AML-193 (cell line): ENCODE measurements at places on chromosomes 16 and 17.

- no peak for DNase-seq
Measured at GRCh38 chr17:29157310-29157709, 22.9 kb downstream of the MYO18A start.

GRCh38 chr17:62975206-62975605, 9.2 kb downstream of the TANC2 start:
- DNase-seq, result no peak

- DNase-seq, result no peak
Measured at GRCh38 chr16:74713876-74714275, 13.2 kb upstream of the MLKL start.

GRCh38 chr17:9517396-9517795, 58.2 kb downstream of the STX8 start:
- no peak for DNase-seq

DNA sequence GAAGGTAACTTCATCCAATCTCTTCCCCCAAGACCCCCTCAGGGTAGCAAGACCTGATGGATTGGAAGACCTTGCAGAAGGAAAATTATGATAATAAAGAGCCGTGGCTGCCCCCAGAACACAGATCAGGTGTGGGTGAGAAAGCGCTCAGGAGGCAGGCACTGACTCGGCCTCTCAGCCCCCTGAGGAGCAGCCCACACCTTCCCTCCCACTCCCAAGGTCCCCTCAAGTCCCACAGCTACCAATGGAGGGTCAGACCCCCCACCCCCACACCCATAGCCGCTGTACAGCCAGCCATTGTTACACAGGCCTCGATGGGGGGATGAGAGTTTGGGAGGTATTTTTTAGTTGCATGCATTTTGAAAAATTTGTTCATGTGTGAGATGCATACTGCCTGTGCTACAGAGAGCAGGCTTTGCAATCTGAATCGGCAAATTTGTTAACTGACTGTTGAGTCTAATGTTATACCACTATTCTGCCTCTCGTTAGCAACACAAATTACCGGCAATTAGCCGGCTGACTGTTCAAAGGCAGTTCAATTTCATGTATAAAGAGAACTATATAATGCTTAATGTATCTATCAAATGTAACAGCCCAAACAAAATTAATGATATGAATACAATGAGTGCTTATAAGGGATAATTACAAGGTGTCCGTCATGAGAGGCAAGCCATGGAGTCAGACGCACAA, 211.7 kb downstream of the C16orf78 start:
- no peak for DNase-seq

DNA sequence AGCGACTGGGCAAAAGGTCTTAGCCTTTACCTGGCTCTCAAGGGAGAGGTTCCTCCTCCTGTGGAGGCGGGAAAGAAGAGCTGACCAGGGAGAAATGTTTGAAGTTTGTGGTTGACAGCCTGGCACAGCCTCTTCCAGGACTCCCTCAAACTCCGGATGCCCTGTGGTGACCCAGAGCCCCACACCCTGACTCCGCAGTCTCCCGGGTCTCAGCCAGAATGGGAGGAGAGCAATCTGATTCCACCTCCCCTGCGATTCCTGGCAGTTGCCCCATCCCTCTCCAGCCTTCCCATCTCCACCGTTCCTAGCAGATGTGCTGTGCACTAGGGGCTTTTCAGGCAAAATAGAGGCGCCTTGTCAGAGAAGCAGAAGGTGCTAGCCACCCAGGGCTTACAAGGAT, 5.5 kb upstream of the DNAI2 start:
- no peak for DNase-seq

DNA sequence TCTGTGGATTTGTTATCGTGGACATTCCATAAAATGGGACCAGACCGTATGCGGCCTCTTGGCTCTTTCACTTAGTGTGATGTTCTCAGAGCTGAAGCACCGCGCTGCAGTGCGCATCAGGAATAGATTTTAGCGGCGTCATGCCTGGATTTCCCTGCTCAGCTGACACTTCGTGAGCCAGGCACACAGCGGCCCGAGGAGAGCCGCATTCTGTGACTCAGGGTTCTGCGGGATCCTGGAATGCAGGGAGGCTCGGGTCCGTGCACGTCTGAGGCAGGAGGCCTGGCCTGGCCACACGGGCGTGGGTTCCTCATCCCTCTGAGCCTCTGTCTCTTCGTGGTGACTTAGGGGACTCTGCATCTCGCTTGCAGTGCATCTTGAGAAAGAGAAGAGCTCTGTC, 13.4 kb downstream of the CBFA2T3 start:
- no peak for DNase-seq

DNA sequence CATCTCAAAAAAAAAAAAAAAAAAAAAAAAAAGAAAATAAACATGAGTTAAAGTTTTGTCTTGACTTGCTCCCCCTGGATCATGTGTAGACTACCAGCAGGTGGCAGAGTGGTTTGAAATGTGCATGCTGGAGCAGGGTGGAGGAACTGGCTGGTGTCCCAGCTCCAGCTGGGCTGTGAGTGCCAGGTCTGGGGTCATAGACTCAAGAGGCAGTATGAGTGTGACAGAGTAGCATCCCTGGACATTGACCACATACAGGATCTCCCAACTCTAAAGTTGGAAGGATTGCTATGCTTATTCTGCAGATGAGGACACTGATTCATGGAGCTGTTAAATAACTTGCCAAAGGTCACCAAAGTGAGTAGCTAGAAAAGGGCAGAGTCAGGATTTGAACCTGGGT, 198.0 kb upstream of the MPHOSPH6 start:
- DNase-seq, result no peak

GRCh38 chr17:80393241-80393890, 21.6 kb upstream of the ENDOV start:
- no peak for DNase-seq

GRCh38 chr17:1515640-1516387, 598 bp downstream of the INPP5K start:
- DNase-seq, result peak; percentile 29

DNA sequence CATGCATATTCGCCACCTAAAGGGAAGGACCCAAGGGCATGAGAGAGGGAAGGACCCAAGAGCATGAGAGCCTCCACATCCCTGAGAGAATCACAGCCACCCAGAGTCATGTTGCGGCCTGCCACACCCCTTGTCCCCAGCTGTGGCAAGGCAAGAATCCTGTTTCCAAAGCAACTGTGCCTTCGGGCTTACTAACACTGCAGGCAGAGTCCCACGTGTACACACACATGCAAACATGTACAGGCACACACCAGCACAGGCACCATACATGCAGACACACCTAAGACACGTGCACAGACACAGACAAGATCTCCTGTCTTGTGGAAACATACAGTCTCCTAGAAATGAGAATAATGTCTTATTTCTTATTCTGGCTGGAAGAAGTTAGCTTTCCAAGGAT, 92.4 kb upstream of the CDYL2 start:
- no peak for DNase-seq

DNA sequence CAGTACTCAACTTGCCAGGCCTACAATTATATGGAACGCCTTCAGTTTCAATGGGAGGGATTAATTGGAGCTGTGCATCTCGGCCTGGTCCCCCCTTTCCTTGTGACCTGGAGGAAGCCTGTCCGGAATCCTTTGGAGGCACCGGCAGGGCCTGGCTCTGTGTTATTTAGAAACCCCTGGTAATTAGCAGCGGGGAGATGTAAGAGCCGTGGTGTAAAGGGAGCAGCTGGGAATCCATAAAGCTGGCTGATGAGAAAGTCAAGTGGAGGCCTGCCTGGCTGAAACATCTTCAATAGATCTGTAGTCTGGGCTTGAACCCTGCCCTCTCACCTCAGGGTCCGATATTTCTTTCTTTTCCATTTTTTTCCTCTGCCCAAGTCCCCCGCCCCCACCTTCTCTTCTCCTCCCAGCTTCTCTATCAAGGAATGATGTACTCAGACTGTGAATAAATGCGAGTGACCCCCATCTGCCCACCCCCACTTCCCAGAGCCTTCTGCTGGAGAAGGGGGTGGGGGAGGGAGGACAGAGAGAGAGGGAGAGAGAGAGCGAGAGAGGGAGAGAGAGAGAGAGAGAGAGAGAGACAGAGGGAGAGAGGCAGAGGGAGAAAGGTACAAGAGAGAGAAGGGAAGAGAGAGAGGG, 495.5 kb upstream of the ZFHX3 start:
- DNase-seq, result no peak

DNA sequence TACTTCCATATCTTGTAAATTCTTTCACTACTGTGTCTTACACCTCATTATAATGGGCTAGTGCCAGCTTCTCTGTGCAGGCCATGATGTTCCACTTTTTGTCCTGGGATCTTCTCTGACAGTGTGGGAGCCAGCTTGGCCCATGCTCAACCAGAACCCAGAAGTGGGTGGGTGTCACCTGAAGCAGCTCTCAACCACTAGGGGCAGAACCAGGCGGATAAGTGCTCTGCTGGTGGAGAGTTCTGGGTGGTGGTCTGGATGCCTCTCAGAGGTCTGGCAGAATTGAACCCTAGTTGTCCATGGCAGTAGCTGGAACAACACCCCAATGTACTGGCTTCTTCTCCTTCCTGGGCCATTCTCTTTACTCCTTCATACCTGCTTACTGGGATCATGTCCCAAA, 254.1 kb upstream of the N4BP1 start:
- no peak for DNase-seq

DNA sequence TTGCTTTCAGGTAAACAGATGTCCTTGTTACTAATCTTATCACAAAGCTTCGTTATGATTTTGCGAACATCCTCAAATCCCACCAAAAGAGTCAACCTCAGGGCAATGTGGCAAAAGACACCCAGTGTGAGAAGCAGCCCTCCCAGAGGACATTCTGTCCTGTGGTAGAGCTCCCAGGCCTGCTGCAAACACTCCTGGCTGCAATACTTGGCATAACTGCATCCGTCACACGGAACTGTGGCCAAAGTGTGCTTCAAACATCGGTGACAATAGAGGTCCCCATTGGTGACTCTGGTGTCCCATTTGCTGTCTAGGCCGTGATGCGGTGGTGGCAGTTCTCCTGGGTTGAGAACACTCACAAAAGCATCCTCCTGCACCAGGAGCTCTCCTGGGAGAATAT, 29.5 kb downstream of the SMYD4 start:
- DNase-seq, result no peak

GRCh38 chr17:76153202-76153601, 12.2 kb upstream of the FOXJ1 start:
- no peak for DNase-seq

- no peak for DNase-seq
Measured at GRCh38 chr16:79994418-79994817, 393.9 kb upstream of the MAF start.
